ENCODE measurements at places on chromosomes 12 and 14.
A peak's percentile ranks its signal among the peaks of the same experiment; 100 is the strongest.

- DNase-seq = no peak
Observed at GRCh38 chr12:42027546-42027945, 117.1 kb downstream of the GXYLT1 start.

- DNase-seq = no peak
Observed at GRCh38 chr12:71730936-71731335, 23.7 kb upstream of the RAB21 start.

GRCh38 chr12:132453361-132454192 is 36.4 kb upstream of the FBRSL1 start:
- DNase-seq = no peak

DNA sequence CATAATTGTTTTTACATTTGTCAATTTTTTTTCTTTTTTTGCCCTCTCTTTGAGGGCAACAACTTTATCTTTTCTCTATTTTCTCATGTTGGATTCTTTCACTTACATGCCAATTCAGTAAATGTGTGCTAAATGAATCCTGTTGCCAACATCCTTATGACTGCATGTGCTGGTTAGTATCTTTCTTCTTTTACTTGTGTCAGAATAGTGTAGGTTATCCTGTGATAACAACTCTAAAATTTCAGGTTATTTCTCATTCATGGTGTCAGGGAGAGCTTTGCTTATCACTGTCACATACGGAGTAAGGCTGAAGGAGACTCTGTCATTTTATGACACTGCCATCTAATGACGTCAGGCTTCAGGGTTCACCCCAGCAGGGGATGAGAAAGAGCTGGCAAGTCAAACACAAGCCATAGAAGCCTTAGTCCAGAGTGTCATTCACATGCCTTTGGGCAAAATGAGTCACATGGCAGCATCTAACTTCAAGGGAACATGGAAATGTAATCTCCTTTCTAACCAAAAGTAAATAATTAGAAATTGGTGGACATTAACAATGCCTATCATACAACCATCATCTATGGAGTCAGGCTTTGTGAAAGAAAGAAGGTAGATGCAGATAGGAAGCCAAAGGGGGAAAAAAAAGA is 242.5 kb upstream of the ATP2B1 start:
- DNase-seq = no peak

DNA sequence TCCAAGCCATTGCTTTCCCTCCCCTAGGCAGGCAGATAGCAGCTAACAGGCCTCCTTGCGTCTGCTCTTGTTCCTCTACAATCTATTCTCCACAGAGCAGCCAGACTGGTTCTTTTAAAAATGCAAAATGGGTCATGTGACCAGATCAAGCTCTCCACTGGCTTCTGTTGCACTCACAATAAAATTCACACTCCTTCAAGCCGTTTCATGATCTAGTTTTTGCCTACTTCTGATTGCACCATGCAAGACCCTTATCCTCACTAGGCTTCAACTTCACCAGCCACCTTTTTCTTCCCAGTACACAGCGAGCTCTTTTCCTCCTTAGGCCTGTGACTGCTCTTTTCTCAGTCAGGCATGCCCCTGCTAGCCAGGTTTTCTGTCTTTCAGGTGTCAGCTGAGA is 6.1 kb upstream of the KRAS start:
- DNase-seq = no peak

GRCh38 chr14:88005050-88005481 is at the start of gene GPR65:
GPR65 (plus strand) TSS chr14:88005135; CDS start chr14:88010848, 5,713 bp downstream.
- DNase-seq = no peak

GRCh38 chr14:23864259-23864658 is 89.3 kb upstream of the DHRS4 start:
- no peak for DNase-seq

GRCh38 chr14:38971258-38971921 is 131.6 kb downstream of the SEC23A start:
- no peak for DNase-seq

- no peak for DNase-seq
Observed at GRCh38 chr12:119915894-119916510, 38.9 kb upstream of the CIT start.

DNA sequence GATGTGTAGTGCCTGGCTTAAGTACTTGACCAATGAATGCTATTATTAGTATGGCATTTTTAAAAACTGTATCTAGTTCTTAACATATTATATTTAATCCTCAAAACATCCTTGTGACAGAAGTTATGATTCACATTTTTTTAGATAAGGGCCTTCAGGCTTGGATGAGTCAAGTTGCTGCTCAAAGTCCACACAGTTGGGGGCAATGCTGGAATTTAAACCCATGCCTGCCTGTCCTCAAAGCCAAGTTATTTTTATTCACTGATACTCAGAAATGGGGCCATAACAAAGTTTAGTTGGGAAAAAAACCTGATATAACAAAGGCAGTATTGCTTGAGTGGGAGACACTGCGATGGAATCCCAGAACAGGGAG is 50.6 kb downstream of the RFX4 start:
- no peak for DNase-seq

DNA sequence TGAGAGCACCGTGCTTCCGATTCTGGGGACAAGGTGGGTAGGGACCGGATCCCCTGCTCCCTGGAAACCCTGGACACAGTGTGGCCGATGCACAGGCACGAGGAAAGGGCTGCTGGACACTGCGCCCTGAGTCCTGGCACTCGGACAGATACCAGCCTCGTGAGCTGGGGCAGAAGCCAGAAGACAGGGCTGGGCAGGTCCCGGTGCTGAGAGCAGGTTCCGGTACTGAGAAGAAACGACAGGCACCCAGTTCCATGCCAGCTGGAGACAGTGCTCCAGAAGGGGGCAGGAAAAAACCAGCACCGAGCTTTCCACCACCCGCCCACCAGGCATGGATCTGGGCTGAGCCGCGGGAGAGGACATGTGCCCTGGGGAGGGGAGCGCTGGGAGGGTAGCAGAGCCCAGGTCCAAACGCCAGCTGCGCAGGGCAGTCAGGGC is 6.5 kb downstream of the XRCC3 start:
- no peak for DNase-seq

GRCh38 chr12:15116086-15116485 is 105.1 kb downstream of the RERG start:
- no peak for DNase-seq

- DNase-seq = no peak
Observed at GRCh38 chr12:113326775-113327395, 8.0 kb downstream of the SLC8B1 start.

GRCh38 chr14:77181603-77182437 is at the start of gene TMEM63C:
TMEM63C (plus strand) TSS chr14:77181798; CDS start chr14:77218814, 37,016 bp downstream.
- peak; percentile 84 for DNase-seq

DNA sequence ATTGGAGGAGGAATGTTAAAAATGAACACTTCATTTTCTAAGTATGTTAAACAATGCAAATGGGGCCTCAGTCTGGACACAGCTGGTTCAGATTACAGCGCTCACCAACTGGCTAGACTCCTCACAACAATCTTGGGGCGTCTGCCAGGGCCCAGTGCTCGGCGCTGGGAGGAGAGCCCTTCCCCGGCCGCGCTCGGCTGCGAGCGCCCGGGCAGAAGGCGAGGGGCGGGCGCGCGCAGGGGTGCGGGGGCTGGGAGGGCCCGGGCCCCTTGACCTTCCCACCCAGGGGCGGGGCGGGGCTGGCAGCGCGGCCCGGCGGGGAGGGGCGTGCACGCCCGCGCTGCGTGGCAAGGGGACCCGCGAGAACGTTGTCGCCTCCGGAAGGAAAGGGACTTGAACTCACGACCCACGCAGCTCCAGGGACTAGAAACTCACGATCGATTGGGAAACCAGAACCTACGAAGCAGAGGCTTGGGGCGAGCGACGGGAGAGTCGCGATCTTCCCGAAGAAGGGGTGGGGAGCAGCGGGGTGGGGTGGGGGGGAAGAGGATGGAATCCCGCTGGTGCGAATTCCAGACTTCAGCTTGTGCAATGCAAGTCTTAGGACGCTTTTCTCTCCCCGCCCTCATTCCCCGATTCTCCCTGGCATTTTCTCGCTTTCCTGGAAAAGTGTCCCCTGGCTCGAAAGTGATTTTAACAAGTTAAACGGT is at the start of gene FBLN5:
Gene FBLN5 (minus strand): TSS at position 220 of the 710 bp plus-strand sequence. CDS start 465 bp downstream, outside the sequence.
- peak; percentile 16 for DNase-seq

DNA sequence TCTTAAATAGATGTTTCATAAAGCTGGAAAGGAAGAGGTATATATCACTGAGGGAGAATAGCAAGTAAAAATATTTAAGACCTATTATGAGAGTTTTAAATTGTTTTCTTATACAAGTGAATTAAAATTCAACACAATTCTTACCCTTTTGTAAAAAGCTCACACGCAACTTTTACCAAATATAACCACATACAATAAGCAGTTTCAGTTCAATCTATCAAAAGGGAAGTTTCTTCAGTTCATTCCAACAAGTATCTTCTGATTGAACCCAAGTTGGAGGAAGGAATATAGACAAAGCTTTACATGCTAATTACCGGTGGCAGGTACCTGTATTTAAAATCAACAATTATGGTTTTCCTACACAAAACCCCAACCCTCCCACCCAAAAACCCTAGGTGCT is 41.1 kb downstream of the GTF2A1 start:
- no peak for DNase-seq

DNA sequence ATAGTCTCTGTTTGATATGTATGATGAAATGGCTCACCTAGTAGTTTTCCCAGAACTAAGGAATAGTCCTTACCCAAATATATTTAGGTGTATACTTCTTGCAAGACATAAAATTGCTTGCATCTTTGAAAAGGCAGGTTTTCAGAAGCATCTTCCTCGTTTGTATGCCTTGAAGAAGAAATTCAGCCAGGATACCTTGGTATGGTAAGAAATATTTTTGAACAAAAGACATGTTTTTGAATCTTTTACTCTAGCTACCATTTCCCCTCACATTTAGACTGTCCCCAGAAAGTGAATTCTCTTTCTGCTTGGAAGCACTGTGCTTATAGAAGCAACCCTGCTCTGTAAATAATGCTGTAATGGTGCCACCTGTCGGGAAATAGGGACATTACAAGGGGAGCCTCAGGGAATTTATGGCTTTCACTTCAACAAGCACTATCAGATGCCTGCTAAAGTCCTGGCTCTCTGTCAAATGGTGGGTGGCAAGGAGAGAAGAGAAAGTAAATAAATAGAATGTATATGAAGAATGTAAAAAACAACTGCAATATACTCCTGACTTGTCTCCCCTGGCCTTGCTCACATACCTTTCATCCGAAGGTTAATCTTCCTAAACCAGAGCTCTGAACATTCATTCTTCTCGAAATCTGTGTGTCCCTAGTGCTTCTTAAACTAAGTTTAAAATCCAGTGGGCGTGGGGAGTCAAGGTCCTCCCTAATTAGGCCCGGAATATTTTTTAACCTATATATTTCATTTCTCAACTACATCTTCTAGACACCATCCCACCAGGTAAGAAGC is 6.1 kb downstream of the CCDC184 start:
- peak; percentile 33 for DNase-seq

- DNase-seq = no peak
Observed at GRCh38 chr12:4379405-4379804, at the start of gene FGF23. FGF23 (minus strand) TSS chr12:4379712; CDS start chr12:4379582, 130 bp downstream.

DNA sequence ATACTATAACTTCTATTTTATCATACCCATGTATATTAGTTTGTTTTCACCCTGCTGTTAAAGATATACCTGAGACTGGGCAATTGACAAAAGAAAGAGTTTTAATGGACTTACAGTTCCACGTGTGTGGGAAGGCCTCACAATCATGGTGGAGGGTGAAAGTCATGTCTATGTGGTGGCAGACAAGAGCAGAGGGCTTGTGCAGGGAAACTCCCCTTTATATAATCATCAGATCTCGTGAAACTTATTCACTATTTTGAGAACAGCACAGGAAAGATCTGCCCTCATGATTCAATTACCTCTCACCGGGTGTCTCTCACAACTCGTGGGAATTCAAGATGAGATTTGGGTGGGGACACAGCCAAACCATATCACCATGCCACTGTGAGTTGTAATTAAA is 135.8 kb downstream of the SYNE2 start:
- DNase-seq = no peak

DNA sequence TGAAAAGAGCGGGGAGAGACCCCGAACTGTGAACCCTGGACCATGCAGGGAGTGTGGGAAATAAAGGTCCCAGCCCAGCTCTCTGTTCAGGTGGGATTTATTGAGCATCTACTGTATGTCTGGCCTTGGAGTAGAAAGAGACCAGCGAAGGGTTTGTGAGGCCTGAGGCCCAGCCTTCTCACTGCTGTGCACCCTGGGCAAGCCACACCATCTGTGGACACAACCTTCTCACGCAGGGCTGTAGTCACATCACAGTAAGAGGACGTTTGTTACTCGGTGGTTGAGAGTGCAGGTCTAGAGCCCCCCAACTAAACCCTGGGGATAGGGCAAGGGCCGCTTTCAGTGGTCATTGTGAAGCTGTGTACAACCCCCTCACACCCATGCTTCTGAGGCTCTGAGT is 18.2 kb downstream of the FAM222A start:
- DNase-seq = no peak

DNA sequence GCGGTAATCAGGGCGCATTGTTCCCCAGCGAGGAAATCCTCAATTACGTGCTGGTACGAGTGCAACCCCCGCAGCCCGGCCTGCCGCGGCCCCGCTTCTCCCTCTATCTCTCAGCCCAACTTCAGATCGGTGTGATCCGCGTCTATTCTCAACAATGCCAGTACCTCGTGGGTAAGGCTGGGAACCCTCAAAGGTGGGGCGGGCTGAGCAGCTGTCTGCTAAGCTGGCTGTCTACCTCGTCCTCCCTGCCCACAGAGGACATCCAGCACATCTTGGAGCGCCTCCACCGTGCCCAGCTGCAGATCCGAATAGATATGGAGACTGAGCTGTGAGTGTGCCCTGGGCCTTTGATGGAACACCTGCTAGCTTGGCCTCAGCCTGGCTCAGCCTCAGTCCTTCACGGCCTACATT is 996 bp downstream of the REC8 start:
- DNase-seq = no peak

Data from NCI-H1048 (cell line).